ENCODE measurements at places on chromosomes 3 and 15.

DNA sequence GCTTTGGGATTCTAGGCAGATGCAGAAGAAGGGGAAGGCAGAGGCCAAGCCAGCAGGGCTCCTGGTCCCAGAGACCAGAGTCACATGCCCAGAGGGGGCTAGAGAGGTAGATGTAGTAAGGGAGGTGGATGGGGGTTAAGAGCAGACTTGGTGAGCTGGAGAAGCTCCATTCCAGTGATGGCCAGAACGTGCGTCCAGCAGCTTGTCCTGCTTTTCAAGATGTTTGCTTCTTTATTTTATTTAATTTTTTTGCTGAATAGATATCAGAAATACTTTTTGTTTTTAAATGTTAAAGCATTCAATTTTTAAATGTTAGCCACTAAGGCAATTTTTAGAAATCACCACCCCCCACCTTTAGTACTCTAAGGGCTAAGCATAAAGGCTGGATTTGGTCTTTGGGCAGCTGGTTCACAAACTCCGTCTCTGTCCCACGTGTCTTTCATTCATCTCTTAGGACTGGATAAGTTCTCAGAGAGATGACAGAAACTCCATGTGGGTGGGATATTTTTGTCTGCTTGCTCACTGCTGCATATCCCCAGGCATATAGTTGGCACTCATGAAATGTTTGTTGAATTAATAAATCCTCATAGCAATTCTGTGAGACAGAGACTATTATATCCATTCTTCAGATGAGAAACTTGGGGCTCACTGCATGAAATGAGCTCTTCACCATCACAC, 6.7 kb downstream of the COLQ start:
- DNase-seq = no peak

- peak; percentile 7 for DNase-seq
Observed at GRCh38 chr3:31159331-31160039, 265.0 kb upstream of the GADL1 start.

DNA sequence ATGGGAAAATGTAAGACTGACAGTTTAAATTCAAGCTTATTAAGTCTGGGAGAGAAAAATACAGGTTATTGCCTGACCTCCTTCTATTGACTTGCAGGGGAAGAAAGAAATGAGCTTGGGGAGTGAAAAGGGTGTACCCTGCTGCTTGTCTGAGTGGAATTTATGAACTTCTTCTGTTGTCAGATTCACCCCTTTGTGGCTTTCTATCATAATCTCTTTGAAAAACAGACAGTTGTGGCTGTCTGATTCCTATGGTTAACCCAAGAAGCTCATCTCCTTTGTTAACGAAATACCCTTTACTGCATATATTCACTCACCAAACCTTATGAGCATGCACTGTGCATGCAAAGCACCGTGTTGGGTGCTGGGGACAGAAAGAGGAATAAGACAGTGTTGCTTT, 22.5 kb downstream of the GPD1L start:
- DNase-seq = no peak

GRCh38 chr15:69185706-69186105, 25.3 kb downstream of the GLCE start:
- DNase-seq = no peak

DNA sequence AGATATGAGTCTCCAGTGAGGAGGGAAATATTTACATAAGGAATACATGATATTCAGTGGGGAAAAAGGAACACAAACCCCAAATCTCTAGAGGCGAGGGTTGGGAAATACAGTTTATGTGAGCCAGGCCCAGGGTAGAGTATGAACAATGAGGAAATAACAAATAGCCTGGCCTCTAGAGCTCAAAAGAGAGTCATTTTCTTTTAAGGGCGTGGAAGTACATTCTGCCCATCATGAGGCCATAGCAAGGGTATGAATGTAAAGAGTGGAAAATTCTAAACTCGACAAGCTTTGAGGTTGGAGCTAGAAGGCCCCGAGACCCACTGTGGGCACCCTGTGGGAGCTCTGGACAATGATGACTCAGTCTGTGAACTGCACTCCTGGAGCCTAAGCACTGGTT, 27.8 kb upstream of the IGF2BP2 start:
- no peak for DNase-seq

DNA sequence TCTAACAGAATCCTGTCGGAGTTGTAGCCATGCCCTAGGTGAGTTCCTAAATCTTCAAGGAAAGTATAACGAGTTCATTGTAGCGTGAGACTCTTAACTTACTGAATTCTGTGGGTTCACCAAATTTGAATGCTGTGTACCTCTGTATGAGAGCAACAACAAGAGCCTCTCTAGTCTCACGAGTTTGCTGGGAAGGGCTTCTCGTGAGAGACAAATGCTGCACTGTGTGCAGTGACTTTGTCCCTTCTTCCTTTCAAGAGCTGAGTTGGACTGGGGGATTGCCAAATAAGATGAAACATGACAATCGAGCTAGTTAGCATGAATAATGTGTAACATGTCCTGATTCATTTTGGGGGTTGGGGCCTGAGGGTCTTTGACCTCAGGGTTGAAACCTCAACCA, 32.2 kb downstream of the KAT2B start:
- no peak for DNase-seq

Data from AG09319 (cell line).